Calu3 (cell line): ENCODE measurements at places on chromosomes 3 and 15. TPM values are rescaled to one million over a fixed set of nuclear protein-coding genes. Genes with fewer than 3 reads are reported as not detected.

- no peak for DNase-seq
- no peaks in the 10 kb centered on the region for H3K36me3 ChIP-seq
- no peak overlapping the region for H3K27ac ChIP-seq
- no peaks in the 10 kb centered on the region for H3K4me1 ChIP-seq
- no peaks in the 10 kb centered on the region for H3K27me3 ChIP-seq
Observed at GRCh38 chr3:28376424-28376823, 27.8 kb upstream of the AZI2 start.

DNA sequence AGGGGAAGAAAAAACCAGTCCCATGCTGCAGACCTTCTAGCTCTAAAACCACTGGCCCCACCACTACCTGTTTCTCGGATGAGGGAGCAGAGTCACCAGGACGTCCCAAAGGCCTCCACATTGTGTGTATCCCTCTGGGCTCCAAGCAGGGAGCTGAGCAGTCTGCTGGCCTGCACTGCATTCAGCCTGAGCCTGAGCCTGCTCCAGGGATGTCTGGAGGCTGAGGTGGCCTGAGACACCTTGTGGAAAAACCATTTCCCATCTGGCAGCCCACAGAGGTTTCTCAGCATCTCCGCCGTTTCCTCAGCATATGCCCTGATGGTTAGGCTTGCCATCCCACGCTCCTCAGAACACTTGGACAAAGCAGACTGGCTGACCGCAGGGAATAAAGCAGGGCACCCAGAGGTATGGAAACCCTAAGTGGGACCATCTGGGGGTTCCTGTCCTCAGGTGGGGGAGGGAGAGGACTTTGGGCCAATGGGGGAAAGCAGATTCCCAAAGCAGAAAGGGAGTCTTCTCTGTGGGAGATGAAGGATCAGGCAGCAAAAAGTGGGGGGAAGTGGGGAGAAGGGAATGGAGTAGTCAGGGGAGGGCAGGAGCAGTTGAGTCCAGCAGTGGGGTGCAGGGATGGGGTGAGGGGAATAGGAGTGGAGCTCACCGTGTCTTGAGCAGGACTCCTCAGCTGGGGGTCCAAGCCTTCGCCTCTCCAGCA, at the start of gene CILP:
TSS of gene CILP (minus strand) at position 704 of the 712 bp plus-strand sequence. CDS start 1,718 bp downstream, outside the sequence.
- no peak within 1 kb of the TSS for H3K27ac ChIP-seq
- no peak within 1 kb of the TSS for H3K4me3 ChIP-seq
- H3K4me1 ChIP-seq: no peaks in the 10 kb centered on the region
- H3K36me3 ChIP-seq: no peaks in the 10 kb centered on the region
- DNase-seq: no peak

- H3K4me3 ChIP-seq: no peak overlapping the region
- DNase-seq: no peak
- no peak overlapping the region for H3K27ac ChIP-seq
- no peaks in the 10 kb centered on the region for H3K27me3 ChIP-seq
- no peaks in the 10 kb centered on the region for H3K36me3 ChIP-seq
Observed at GRCh38 chr3:80096909-80097308, 329.1 kb upstream of the ROBO1 start.

DNA sequence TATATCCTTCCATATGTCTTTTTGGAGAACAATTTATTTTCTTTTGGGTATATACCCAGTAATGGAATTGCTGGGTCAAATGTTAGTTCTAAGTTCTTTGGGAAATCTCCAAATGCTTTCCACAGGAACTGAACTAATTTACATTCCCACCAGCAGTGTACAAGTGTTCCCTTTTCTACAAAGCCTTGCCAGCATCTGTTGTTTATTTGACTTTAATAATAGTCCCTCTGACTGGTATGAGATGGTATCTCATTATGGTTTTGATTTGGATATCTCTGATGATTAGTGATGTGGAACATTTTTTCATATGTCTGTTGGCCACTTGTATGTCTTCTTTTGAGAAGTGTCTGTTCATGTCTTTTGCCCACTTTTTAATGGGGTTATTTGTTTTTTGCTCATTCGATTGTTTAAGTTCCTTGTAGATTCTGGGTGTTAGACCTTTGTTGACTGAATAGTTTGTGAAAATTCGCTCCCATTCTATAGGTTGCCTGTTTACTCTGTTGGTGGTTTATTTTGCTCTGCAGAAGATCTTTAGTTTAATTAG, 48.4 kb downstream of the TMEM45A start:
- H3K4me3 ChIP-seq: no peak overlapping the region
- H3K36me3 ChIP-seq: no peaks in the 10 kb centered on the region

DNA sequence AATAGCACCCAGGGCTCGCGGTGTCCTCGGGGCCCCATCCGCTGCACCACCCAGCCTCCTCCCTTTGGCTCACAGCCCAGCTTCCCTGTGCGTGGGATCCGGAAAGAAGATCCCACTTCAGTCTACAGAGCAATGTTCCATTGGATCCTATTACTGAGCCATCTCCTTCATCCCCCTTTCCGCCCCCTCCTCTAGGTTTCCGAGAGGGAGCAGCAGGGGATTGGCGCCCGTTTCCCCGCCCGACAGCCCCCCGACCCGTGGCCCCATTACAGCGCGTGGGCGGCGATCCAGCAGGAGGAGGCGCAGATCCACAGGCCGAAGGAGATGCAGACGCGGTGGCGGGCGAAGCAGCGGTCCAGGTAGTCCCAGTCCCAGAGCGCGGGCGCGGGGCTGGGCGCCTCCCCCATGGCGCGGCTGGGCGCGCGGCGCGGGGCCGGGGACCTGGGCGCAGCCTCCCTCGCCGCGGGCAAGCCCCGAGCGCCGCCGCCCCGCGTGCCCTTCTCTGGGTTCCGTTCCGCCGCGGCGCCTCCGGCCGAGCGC, 340 bp downstream of the TMEM44 start:
- no peaks in the 10 kb centered on the region for H3K27me3 ChIP-seq
- DNase-seq: peak; percentile 27
- peak overlapping the region; percentile 98 for H3K4me3 ChIP-seq
- peak overlapping the region; percentile 95 for H3K27ac ChIP-seq
- H3K36me3 ChIP-seq: peaks cover 39% of the 10 kb centered on the region

GRCh38 chr3:180073561-180073960, 36.8 kb upstream of the PEX5L start:
- no peak overlapping the region for H3K27ac ChIP-seq
- H3K4me1 ChIP-seq: no peaks in the 10 kb centered on the region
- no peak overlapping the region for H3K4me3 ChIP-seq
- no peaks in the 10 kb centered on the region for H3K27me3 ChIP-seq
- H3K36me3 ChIP-seq: no peaks in the 10 kb centered on the region
- DNase-seq: no peak

DNA sequence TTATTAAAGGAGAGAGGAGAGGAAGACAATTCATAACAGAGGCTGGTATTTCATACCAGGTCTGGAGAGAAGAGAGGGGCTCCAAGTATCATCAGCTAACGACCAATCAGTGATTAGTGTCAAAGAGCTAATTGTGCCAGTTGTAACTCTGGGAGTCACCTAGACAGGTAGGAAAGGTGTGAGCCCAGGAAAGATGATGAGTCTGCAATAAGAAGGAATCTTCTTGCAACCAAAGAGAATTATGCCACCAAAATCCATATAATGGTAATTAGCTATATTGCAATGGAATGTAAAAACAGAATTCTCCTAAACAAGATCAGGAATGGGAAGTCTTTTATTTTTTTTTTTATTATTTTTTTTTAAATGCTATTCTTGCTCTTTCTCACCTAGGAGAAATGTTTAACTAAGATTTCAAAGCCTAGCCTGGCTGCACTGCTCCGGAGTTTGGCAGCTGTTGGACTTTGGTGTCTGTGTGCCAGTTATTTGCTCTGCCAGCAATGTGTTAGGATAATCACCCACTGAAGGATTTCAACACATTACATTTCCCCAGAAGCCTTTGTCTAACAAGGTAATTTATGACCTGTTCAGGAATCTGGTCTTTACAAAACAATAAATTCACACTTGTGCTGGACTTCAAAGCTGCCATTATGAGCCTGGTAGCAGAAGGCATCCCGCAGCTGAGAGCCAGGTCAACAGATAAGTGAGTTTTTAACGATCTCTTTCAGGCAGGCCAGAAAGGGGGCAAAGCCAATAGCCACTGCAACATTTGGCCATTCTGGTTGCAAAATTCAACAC, 89.4 kb downstream of the FOXB1 start:
- no peak for DNase-seq
- H3K4me3 ChIP-seq: no peak overlapping the region
- H3K27me3 ChIP-seq: no peaks in the 10 kb centered on the region
- no peak overlapping the region for H3K27ac ChIP-seq

The NME9 gene
- not detected in 2 replicates for total RNA-seq

The KBTBD8 gene
- total RNA-seq: 4.1 and 5.9 TPM in 2 replicates
